ENCODE measurements at places on chromosomes 4 and X.

DNA sequence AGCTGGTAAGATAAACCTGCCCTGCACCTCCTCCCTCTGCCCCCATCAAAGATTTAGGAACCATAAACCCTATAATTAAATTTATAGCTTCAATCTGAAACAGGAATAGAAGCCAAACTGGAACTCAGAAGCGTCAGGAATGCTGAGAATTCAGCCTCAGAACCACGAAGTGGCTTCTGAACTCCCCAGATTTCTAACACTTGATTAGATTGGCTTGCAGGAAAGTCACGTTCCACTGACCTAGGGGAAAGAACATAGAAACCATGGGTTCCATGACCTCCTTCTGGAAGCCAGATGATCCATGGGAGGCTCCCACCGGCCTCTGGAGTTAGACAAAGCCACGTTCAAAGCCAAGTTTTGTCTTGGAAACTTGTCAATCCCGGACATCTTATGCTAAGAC is 356.5 kb downstream of the MID1IP1 start:
- DNase-seq, result no peak

DNA sequence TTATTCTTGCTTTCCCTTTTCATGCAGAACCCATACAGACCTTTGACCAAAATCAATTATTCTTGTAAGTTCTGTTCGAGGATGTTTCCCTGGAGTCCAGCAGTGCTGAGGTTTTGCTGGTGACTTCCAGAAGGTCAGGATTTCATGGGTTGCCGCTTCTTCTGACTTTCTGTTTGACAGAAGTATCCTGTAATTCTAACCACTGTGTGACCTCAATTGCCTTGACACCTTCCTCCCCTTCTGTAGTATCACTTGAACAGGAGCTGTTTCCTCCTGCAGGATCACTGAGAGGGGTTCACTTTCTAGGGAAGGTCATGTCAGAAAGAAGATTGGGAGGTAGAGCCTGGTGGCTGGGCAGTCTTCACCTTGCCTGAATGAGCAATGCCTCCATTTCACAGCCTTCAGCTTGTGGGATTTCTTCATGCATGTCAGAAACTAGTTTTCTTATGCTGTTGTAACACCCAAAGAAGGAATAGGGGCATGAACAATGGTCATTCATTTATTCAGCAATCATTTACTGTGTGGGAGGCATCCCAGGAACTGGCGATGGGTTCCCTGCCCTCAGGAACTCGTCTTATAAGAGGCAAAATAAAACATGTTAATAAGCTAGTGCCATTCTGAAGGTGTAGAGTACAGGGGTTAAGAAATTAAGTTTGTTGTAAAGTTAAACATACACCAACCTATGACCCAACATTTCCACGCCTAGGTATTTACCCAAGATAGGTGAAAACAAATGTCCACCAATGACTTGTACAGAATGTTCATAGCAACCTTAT is 205.9 kb downstream of the SOWAHB start:
- no peak for DNase-seq

- no peak for DNase-seq
These were observed 50.1 kb upstream of the SETD7 start for GRCh38 chr4:139606103-139606502.

- peak; percentile 33 for DNase-seq
These were observed at the start of gene LSM6 for GRCh38 chr4:146175541-146176453. TSS of gene LSM6 (plus strand) at chr4:146175718. CDS start at chr4:146182922, 7,204 bp downstream.

GRCh38 chr4:7199129-7199725 is 6.9 kb downstream of the SORCS2 start:
- no peak for DNase-seq
